ENCODE measurements at places on chromosomes 5 and 9. TPM values are rescaled to one million over a fixed set of nuclear protein-coding genes. Genes with fewer than 3 reads are reported as not detected.

CXXC5 gene
- polyA plus RNA-seq, result 35.8 TPM

NKD2 gene
- 6.1 TPM for polyA plus RNA-seq

DELE1 gene
- 165 TPM for polyA plus RNA-seq

PCBD2 gene
- polyA plus RNA-seq, result 14.1 TPM

KCNIP1 gene
- 3.1 TPM for polyA plus RNA-seq

C5orf52 gene
- not detected for polyA plus RNA-seq

RXRA gene
- polyA plus RNA-seq, result 55.8 TPM

ADAMTS12 gene
- 46.3 TPM for polyA plus RNA-seq

EPB41L4A gene
- polyA plus RNA-seq, result 25.3 TPM

SPEF2 gene
- polyA plus RNA-seq, result 29.3 TPM

CRHBP gene
- 0.22 TPM for polyA plus RNA-seq

DENND4C gene
- 57.8 TPM for polyA plus RNA-seq

FOXD4L6 gene
- not detected for polyA plus RNA-seq

ACTL7A gene
- polyA plus RNA-seq, result not detected

FAM221B gene
- polyA plus RNA-seq, result 0.85 TPM

PCDHB12 gene
- polyA plus RNA-seq, result 6.6 TPM

TNFSF15 gene
- polyA plus RNA-seq, result 12.5 TPM

GHR gene
- polyA plus RNA-seq, result 35.0 TPM

ANKRD33B gene
- 0.53 TPM for polyA plus RNA-seq

POLR1E gene
- 29.2 TPM for polyA plus RNA-seq

CDO1 gene
- 90.6 TPM for polyA plus RNA-seq

LEAP2 gene
- polyA plus RNA-seq, result 4.8 TPM

DMRT3 gene
- not detected for polyA plus RNA-seq

SPATA31C1 gene
- not detected for polyA plus RNA-seq

PALM2AKAP2 gene
- 17.7 TPM for polyA plus RNA-seq

SLC6A7 gene
- not detected for polyA plus RNA-seq

C5orf46 gene
- polyA plus RNA-seq, result 0.94 TPM

CARTPT gene
- not detected for polyA plus RNA-seq

ZFP62 gene
- polyA plus RNA-seq, result 68.5 TPM

TSSK1B gene
- not detected for polyA plus RNA-seq

OSMR gene
- polyA plus RNA-seq, result 20.5 TPM

TAS2R1 gene
- 0.10 TPM for polyA plus RNA-seq

SEMA6A gene
- polyA plus RNA-seq, result 36.7 TPM

MEIKIN gene
- polyA plus RNA-seq, result not detected

FLT4 gene
- 27.0 TPM for polyA plus RNA-seq

SCGB3A2 gene
- polyA plus RNA-seq, result 2,692 TPM

GNA14 gene
- polyA plus RNA-seq, result 10.8 TPM

TSLP gene
- 0.76 TPM for polyA plus RNA-seq

ADRA1B gene
- 0.76 TPM for polyA plus RNA-seq

FBP2 gene
- 2.2 TPM for polyA plus RNA-seq

MGAT1 gene
- polyA plus RNA-seq, result 104 TPM

DNAI1 gene
- 7.0 TPM for polyA plus RNA-seq

PAX5 gene
- polyA plus RNA-seq, result 0.14 TPM

PCDHGA5 gene
- polyA plus RNA-seq, result 2.7 TPM
